T-helper 2 cell (primary cell): ENCODE measurements at places on chromosomes 12 and 14.

DNA sequence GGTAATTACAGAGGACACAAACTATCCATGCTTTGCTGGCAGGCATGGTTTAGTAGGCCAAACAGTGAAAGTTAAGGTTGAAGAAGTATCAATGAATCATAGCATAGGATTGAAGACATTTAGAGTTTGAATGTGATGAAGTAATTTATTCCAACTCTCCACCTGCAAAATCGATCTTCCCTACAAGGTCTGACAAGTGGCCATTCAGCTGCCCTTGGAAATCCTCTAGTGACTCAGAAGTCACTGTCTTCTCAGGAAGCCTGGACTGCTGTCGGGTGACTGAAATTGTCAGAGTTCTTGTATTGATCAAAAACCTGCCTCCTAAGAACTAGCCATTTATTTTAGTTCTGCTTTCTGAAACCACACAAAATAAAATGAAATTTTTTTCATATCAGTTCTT lies 17.7 kb upstream of the STXBP6 start:
- DNase-seq: no peak

GRCh38 chr12:29309320-29309902 lies 71.6 kb downstream of the ERGIC2 start:
- peak; percentile 16 for DNase-seq

GRCh38 chr12:68790952-68791234 lies 17.1 kb upstream of the MDM2 start:
- no peak for DNase-seq

- DNase-seq: no peak
These were observed 5.9 kb upstream of the CCDC91 start for GRCh38 chr12:28184375-28184774.

- DNase-seq: no peak
These were observed 176.0 kb downstream of the CHST11 start for GRCh38 chr12:104632724-104633201.

GRCh38 chr14:90426663-90427062 lies 29.8 kb downstream of the CALM1 start:
- DNase-seq: no peak

- no peak for DNase-seq
These were observed 123.4 kb upstream of the CPSF6 start for GRCh38 chr12:69115951-69116350.

- DNase-seq: no peak
These were observed 31.8 kb upstream of the RAD51AP1 start for GRCh38 chr12:4506870-4507269.

DNA sequence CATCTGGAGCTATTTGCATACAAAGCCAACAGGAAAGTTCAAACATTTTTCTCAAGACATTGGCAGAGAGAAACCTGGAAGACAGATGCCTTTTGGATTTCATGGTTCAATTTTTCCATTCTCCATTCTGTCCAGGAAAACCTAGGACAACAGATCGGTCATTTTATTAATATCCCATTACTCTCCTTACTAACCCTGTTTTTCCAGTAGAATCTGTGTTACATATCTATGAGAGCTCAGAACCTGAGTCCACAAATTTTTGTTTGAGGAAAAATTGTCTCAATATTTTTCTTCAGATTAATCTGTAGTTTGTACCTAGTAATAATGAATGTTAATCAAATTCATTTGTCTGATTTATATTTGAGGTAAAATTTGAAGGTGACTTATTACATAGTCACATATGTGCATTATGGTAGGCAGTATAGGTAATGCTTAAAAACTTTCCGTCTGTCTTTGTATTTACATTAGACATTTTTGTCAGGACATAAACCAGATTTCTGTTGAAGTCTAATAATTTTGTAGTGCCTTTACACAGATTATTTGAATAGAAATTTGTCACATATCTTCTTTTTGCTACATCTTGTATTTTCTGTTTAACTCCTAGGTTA lies 75.3 kb downstream of the CCDC91 start:
- no peak for DNase-seq

- DNase-seq: no peak
These were observed 239.5 kb downstream of the GXYLT1 start for GRCh38 chr12:41905073-41905758.

DNA sequence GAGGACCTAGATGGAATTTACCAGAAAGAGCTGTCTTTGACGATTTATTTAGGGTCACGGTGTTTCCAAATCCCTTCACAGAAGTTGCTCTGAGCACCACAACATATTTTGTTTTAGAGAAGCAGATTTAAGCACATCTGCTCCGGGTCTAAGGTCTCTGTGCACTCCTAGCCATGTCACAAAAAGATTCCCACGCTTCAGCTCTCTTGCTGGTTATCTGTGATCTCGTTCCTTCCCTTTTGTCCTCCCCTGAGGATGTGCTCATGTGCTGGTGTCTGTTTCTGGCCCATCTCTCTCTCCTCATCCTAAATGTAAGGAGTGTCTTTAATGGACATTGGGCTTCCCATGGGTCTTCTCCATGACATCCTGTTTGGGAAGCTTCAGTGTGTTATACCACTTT lies 53.7 kb upstream of the GNPNAT1 start:
- no peak for DNase-seq

GRCh38 chr12:123696207-123696606 lies 15.9 kb upstream of the ATP6V0A2 start:
- DNase-seq: no peak

DNA sequence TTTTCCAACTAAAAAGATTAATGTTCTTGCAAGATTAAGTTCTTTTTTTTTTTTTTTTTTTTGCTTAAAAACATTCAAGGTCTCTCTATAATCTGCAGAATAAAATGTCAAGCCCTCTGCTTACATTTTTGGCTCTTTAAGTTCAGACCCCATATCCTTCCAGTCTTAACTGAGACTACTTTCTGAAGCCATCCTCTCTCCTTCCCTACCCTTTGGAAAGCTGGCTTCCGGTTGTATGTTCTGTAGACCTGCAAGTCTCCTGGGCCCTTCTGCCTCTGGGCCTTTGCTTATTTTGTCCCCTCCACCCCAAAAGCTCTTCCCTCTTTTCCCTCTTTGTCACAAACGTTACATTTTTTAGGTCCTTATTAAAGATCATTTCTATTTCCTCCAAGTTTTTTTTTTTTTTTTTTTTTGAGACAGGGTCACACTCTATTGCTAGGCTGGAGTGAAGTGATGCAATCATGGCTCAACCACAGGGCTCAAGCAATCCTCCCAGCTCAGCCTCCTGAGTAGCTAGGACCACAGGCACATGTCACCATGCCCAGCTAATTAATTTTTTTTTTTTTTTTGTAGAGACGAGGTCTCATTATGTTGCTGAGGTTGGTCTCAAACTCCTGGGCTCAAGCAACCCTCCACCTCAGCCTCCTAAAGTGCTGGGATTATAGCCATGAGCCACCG lies 46.5 kb downstream of the PTPRB start:
- no peak for DNase-seq

DNA sequence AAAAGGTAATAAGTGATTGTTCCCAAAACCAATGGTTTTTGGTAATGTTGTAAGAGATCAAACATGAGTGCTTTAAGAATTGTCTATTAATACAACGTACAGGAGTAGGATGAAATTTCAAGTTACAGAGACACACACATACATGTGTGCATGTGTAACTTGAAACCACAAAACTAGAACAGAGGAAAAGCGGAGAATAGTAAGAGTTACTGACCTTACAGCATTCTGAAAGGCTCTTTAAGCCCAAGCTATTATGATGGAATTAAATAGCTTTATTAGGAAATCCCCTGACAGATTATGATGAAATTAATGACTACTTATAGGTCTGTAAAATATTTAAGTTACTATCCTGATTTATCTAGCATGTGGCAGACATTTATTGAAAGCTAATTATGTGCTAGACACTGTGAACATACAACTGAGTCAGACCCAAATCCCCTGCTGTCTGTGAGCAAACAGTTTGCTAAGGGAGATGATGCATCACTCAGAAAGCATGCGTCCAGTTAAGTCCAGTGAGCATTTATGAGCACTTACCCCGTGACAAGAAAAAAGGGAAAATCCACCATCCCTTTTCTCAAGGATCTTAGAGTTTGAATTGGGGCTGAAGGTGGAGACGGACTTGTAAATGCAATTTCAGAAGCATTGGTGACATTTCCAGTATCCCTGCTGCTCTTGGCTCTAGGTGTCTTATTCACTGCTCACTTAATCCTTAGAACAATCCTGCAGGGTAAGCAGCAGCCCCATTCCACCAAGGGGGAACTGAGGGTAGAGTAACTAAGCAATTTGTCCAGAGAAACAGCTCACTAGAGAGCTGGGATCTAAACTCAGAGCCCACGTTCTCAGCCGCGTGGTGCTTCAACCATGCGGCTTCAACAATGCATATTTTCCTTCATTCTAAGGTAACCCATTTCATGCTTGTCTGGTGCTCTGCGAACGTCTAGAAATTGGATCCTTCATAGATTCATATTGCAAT lies 117.4 kb downstream of the EML1 start:
- no peak for DNase-seq

DNA sequence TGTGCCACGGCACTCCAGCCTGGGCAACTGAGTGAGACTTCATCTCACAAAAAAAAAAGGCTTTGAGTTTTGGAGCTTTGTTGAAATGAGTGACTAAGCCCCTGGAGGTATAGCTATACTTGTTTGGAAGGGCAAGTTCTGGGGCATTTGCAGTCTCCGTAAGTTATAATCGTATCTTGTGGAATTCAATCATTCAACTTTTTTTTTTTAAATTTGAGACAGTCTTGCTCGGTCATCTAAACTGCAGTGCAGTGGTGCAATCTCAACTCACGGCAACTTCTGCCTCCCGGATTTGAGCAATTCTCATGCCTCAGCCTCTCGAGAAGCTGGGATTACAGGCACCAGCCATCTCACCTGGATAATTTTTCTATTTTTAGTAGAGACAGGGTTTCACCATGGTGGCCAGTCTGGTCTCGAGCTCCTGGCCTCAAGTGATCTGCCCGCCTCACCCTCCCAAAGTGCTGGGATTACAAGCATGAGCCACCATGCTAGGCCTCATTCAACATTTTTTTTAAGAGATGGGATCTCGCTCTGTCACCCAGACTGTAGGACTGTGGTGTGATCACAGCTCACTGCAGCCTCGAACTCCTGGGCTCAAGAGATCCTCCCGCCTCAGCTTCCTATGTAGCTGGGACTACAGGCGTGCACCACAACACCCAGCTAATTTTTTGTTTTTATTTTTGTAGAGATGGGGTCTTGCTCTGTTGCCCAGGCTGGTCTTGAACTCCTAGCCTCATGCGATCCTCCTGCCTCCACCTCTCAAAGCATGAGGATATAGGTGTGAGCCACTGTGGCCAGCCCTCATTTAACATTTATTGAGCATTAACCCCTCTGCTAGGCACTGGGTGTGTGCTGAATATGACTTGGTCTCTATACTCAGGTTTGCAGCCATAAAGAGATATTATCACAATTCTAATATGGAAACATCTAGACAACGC lies 133.7 kb upstream of the MAP1LC3B2 start:
- no peak for DNase-seq

DNA sequence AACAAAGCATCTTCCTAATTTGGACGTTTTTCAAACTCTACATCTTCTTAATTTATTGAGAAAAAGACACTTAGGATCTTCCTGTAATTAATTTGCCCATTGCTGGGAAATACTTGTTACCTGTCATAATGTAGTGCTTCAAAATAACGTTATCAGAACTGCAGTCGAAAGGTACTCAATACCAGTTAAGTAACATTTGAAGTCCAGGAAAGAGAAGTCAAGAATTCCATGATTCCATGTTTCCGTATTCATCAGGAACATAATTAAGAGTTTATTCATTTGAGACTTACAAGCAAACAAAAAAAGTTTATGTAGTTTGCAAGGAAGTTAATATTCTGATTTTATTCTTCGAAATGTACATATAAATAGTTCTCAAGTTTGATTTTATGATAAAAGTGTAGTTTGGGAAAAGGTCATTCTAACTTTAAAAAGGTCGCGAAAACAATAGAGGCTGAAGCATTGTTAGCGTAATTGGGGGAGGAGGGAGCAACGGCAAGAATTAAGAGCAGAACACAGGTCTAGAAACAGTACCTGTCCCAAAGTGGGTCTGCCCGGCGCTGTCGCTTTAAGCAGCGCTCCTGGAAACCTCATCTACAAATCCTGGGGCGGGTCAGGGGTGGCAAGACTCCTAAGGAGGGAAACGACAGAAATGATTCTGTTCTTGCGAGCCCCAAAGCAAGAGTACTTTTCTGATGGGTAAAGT lies 1.2 kb upstream of the KCNMB4 start:
- no peak for DNase-seq

DNA sequence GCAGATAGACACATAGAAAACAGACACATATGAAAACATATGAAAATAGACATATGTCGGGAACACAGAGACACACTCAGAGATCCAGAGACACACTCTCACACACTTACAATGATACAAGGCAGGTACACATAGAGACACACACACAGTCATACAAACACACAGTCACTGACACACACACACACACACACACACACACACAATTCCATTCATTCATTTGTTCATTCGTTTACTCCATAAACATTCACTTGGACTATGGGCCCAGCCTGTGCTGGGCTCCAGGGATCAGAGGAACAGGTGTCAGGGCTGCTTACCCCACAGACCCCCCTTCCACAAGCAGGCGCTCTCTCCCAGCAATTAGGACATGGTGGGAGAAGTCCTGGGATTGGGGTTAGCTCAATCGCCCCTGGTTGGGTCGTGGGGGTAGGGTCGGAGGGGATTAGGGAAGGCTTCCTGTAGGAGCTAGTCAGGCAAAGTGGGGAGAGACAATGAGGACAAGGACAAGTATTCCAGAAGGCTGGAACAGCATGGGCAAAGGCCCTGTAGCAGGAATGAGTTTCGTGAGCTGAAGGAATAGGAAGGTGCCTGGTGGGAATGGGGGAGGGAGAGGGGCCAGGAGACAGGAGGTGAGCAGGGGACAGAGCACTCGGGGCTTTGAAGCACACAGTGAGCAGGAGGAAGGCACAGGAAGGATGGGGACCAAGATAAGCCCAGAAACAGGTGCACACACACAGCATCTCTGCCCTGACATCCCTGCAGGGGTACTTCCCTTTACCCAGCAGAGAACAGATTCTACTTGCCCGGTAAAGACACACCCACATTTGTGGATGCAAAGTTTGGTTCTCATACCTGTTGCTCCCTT lies 6.5 kb downstream of the RASAL1 start:
- no peak for DNase-seq

GRCh38 chr14:60807971-60808370 lies 73.4 kb downstream of the MNAT1 start:
- DNase-seq: no peak

DNA sequence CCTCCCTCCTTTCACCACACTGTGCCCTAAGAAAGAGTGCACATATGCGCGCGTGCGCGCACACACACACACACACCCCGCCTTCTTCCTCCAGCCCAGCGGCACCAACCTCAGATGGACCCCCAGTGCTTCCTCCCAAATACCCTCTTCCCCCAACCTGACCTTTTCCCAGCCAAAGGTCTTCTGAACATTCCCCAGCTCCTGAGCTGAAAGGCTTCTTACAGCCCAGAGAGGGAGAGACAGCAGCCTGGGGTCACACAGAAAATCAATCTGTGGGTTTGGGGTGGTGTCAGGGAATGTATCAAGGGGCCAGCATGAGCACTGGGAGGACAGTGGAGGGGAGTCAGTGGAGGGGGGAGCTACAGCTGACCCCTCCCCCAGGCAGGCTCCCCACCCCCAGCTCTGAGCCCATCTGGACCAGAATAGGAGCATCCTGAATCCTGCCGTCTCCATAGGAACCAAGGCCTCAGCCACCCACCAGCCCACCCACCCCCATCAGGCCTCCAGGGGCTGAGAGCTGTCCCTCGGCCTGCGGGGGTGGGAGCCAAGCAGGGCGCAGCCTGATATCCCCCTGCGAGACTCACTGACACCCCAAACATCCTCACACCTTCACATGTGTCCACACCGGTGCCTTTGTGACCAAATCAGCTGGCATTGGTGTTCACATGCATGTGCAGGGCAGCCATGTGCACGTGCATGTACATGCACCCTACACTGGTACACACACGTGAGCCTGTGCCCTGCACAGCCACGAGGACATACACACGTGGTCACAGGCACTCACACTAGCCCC lies 5.7 kb downstream of the RASAL1 start:
- DNase-seq: no peak
